ENCODE measurements at places on chromosomes 13 and 19. TPM values are rescaled to one million over a fixed set of nuclear protein-coding genes. Genes with fewer than 3 reads are reported as not detected.
A peak's percentile ranks its signal among the peaks of the same experiment; 100 is the strongest.

DNA sequence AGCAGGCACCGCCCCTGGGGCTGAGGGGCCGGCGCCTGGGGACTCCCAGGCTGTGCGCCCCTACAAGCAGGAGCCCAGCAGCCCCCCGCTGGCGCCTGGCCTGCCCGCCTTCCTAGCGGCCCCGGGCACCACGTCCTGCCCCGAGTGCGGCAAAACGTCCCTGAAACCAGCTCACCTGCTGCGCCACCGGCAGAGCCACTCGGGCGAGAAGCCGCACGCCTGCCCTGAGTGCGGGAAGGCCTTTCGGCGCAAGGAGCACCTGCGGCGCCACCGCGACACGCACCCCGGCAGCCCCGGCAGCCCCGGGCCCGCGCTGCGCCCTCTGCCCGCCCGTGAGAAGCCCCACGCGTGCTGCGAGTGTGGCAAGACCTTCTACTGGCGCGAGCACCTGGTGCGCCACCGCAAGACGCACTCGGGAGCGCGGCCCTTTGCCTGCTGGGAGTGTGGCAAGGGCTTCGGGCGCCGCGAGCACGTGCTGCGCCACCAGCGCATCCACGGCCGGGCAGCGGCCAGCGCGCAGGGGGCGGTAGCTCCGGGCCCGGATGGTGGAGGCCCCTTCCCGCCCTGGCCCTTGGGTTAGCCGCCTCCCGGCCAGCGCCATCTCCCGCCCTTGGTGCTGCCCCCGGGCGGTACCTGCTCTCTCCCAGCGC, 16.1 kb upstream of the GALP start:
- H3K4me1 ChIP-seq, result no peaks in the 10 kb centered on the region
- DNase-seq, result no peak
- peaks cover 30% of the 10 kb centered on the region for H3K36me3 ChIP-seq
- no peak overlapping the region for H3K4me3 ChIP-seq
- no peak overlapping the region for H3K27ac ChIP-seq
- no peaks in the 10 kb centered on the region for H3K27me3 ChIP-seq

DNA sequence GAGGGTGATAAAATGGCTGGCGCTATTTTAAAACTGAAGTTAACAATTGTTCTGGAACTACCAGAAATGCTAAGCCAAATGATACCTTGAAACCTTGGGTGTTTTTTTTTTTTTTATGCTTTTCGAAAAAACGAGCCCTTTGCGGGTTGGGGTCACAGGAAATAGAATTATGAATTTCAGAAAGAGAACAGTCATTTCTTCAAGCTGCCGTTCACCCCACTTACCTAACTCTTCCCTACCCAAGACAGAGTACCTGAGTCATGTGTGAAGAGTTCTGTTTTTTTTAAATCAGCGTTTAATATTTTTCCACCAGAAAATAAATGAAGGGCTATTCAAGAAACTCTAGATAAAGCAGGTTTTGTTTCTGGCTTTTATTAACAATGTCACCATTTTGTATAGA, 35.3 kb downstream of the KLF2 start:
- no peak overlapping the region for H3K27ac ChIP-seq
- peaks cover 6% of the 10 kb centered on the region for H3K4me1 ChIP-seq

DNA sequence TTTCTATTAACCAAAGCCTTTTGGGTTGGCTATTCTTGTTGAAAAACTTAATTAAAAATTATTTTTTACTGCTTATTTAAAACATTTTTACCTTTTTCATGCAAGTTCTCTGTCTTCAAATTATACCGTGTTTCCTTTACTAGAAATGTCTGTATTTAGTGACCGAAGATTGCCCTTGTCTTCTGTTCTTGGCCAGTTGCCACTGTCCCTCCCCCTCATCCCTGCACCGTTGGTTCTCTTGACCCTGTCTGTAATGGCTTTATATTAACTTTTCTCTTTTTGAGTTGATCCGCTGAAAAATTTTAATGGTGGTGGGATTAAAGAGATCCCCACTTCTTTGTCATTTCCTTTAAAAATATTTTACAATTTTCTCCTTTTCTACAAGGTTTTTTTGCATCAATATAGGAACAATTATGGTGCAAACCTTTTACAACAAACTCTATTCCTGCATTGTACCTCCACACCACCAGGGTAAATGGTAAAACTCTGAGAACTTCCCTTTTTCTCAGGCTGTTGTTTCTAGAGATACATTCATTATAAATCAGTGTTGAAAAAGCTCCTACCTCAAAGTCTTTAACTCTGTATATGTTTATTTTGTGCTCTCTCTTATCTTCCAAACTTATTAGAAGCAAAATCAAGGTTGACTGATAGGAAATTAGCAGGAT, 12.9 kb upstream of the RNF113B start:
- H3K36me3 ChIP-seq, result peaks cover 3% of the 10 kb centered on the region
- no peak for DNase-seq
- peak overlapping the region; percentile 43 for H3K4me3 ChIP-seq
- H3K4me1 ChIP-seq, result peaks cover 75% of the 10 kb centered on the region

- no peaks in the 10 kb centered on the region for H3K27me3 ChIP-seq
- H3K27ac ChIP-seq, result no peak overlapping the region
- H3K36me3 ChIP-seq, result peaks cover 10% of the 10 kb centered on the region
- H3K4me1 ChIP-seq, result peaks cover 17% of the 10 kb centered on the region
- peak overlapping the region; percentile 85 for H3K4me3 ChIP-seq
These were observed 1.7 kb downstream of the CD320 start for GRCh38 chr19:8306235-8307054.

DNA sequence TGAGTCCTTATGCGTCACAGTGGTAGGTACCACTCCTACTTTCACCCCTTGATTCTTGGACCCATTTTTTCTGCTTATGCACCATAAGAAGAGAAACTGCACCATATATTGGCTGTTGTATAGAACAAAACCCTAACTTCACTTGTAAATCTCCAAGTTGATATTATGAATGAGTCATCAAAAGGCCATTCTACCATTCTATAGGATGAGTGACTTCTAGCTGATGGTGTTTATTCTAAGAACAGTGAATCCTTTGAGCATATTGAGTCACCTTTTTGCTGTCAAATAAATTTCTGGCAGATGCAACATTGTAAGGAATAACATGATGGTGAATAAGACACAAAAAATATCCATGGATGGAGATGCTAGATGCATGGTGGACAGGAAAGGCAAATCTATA, 57.7 kb downstream of the POLR1D start:
- no peak overlapping the region for H3K4me3 ChIP-seq
- no peak overlapping the region for H3K27ac ChIP-seq
- DNase-seq, result no peak
- no peaks in the 10 kb centered on the region for H3K36me3 ChIP-seq
- H3K27me3 ChIP-seq, result peaks cover 46% of the 10 kb centered on the region

GRCh38 chr19:55283548-55284377, at the start of gene BRSK1:
Gene BRSK1 (plus strand): TSS chr19:55283997. CDS start chr19:55284443, 446 bp downstream.
- peak within 1 kb of the TSS; percentile 81 for H3K27ac ChIP-seq
- H3K27me3 ChIP-seq, result no peaks in the 10 kb centered on the region
- H3K4me1 ChIP-seq, result peaks cover 25% of the 10 kb centered on the region
- peak; percentile 63 for DNase-seq
- H3K4me3 ChIP-seq, result peak within 1 kb of the TSS; percentile 67

Gene NDUFA11
- total RNA-seq, result 233 TPM

GRCh38 chr19:30920222-30920621, 429.0 kb downstream of the TSHZ3 start:
- no peak overlapping the region for H3K27ac ChIP-seq
- no peaks in the 10 kb centered on the region for H3K4me1 ChIP-seq
- DNase-seq, result no peak
- no peaks in the 10 kb centered on the region for H3K36me3 ChIP-seq
- peaks cover 56% of the 10 kb centered on the region for H3K27me3 ChIP-seq

GRCh38 chr19:23804676-23805075, 46.0 kb upstream of the ZNF681 start:
- H3K4me3 ChIP-seq, result no peak overlapping the region
- no peaks in the 10 kb centered on the region for H3K27me3 ChIP-seq
- peaks cover 15% of the 10 kb centered on the region for H3K4me1 ChIP-seq
- H3K36me3 ChIP-seq, result peaks cover 19% of the 10 kb centered on the region
- no peak for DNase-seq
- no peak overlapping the region for H3K27ac ChIP-seq

Gene PNMA8B
- 3.0 TPM for total RNA-seq

DNA sequence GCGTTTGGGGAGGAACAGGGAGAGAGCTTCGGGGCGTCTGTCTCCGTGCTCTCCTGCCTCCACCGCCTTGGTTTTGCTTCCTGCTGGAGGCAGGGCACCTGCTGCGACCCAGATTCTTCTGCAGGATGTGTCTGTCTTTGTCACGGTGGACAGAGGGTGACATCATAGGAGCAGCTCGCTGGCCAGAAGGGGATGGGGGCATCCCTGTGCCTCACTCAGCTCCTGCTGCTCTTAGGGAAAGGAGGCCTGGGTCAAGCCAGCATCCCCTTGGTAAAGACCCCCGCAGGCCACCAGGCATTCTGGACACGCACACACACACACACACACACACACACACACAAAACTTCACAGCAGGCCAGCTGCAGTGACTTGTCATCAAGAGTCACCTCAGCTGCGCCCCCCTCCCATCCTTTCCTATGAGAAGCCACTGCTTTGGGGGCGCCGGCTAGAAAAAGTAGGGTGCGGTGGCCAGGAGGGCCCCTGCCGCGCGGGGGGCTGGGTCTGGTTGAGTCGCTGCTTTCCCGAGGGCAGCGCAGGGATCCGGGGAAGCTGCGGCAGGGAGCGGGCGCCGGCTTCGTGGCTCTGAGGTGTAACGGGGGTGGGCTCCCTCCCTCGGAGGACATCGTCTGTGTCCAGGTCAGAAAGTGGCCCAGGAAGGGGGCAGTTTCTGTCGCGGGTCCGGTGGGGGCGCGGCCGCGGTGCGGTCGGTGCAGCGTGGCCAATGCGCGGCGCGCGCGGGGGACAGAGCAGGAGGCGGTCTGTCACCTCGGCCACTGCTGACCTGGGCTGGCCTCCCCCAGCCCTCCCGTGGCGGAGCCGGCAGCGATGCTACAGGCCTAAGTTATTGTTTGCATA, 15.8 kb upstream of the NPAS1 start:
- peaks cover 20% of the 10 kb centered on the region for H3K36me3 ChIP-seq
- H3K4me3 ChIP-seq, result no peak overlapping the region
- H3K4me1 ChIP-seq, result no peaks in the 10 kb centered on the region
- H3K27me3 ChIP-seq, result no peaks in the 10 kb centered on the region

- no peak overlapping the region for H3K27ac ChIP-seq
- no peaks in the 10 kb centered on the region for H3K27me3 ChIP-seq
- H3K36me3 ChIP-seq, result no peaks in the 10 kb centered on the region
- no peak overlapping the region for H3K4me3 ChIP-seq
These were observed 880.6 kb downstream of the UQCRFS1 start for GRCh38 chr19:28332351-28332750.

GRCh38 chr13:101712026-101712348, 259.5 kb downstream of the ITGBL1 start:
- no peaks in the 10 kb centered on the region for H3K36me3 ChIP-seq
- H3K27me3 ChIP-seq, result peaks cover 7% of the 10 kb centered on the region
- no peaks in the 10 kb centered on the region for H3K4me1 ChIP-seq

Gene KIR3DL2
- total RNA-seq, result not detected

Gene SMAD9
- 31.9 TPM for total RNA-seq

Measured in mesothelial cell of epicardium (in vitro differentiated cells).